Omental fat pad (tissue), 4 donors: ENCODE measurements at places on chromosomes 13 and 19.

DNA sequence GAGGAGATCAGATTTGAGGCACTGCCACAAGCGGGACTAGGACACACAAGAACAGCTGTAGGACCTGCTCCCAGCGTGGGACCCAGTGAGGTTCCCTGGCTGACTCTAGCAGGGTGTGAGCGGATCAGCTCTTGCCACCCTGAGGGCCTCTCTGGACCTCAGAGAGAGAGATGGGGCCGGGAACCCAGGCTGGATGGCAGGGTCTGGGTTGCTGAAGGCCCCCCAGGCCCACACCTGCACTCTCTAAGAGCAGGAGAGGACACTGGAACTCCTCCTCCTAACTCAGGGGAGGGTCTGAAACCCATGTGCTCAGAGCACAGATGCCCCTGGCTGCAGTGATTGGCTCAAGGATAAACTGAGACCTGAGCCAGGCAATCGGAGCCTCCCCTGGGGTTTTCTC is 13.5 kb upstream of the IL4I1 start:
- DNase-seq, result no peak

DNA sequence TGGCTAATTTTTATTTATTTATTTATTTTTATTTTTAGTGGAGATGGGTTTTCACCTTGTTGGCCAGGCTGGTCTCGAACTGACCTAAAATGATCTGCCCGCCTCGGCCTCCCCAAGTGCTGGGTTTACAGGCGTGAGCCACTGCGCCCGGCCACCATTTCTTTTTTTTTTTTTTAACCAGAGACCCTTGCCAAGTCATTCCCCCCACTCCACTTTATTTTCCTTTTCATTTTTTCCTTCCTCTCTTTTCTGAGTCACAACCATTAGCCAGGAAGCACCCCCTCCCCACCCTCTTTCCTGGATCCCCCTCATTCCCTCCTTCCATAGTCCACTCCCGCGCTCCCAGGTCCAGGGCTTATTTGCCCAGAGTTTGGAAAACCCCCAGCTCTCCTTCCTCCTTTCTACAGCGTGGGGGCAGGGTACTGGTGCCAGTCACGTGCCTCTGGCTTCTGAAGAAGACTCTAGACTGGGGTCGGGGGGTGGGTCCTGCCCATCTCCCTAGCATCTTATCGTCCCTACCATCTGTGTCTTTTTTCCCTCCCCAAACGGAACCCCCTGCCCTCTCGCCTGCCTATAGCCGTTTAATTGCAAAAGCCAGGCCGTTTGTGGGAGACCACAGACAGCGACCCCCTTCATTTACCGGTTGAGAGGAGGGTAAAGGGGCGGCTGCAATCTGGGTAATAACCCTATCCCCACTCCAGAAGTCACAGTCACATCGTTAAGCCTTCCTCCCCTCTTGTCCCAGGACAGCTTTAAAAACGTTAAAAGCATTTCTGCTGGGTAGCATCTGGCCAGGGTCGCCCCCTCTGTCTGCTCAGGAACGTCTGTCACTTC is 1.1 kb upstream of the CALR start:
- no peak for DNase-seq

DNA sequence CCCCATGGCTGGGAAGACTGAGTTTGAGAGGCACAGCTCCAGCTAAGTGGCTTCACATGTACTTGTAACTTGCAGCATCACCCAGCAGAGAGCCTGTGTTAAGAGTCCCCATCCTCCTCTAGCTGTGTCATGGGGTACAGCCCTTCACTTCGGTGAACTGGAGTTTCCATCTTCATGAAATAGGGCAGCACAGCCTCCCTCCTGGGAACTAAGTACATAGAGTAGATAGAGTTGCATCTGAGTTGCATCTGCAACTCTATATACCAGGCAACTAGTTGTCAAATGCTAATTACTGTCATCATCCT is 1.2 kb downstream of the PRDX2 start:
- no peak for DNase-seq

GRCh38 chr19:19543101-19543500 is 5.0 kb downstream of the CILP2 start:
- no peak for DNase-seq

DNA sequence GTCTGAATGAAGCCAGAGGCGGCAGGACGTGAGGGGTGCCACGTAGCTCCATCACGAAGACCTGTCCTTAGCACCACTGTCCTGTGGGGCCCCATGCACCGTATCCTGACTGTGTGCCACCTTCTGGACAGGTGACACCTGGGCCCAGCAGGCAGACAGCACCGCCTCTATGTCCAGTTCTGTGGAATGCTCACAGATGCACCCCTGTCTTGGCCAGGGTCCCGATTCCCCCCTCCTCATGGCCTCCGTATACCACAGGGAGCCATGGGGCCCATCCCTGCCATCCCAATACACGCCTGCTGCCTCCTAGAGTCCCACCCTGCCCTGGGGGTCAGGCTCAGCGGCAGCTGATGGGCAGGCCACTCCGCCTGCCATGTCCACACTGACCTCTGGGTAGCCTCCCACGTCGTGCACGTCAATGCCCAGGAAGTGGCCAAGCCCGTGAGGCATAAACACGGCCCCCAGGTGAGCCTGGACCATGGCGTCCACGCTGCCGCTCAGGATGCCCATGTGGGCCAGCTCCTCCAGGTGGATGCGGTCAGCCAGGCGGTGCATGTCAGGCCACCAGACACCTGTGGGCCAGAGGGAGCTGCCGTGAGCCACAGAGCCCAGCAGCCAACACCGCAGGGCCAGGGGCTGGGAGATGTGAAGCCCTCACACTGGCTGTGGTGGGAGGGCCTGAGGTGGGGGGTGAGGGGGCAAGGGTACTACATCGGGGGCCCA is 17.6 kb downstream of the CEBPG start:
- no peak for DNase-seq

DNA sequence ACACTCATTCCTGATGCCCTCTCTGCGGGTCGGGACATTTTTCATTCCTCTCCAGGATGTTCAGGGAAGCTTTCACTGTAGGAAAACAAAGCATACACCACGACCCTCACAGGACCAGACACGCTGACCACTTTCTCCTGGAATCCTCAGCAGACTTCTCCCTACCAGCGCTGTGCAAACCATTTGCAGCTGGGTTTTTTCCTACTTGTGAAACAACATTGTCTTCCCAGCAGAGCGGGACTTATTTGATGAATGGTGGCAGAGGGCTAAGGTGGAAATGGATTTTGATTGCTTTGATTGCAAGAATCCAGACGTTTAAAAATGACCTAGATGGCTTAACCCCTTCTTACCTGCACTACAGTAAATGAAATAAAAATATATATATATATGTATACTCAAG is 265.9 kb downstream of the TBC1D4 start:
- no peak for DNase-seq
